ENCODE measurements at places on chromosomes 11 and 22. TPM values are rescaled to one million over a fixed set of nuclear protein-coding genes. Genes with fewer than 3 reads are reported as not detected.

DNA sequence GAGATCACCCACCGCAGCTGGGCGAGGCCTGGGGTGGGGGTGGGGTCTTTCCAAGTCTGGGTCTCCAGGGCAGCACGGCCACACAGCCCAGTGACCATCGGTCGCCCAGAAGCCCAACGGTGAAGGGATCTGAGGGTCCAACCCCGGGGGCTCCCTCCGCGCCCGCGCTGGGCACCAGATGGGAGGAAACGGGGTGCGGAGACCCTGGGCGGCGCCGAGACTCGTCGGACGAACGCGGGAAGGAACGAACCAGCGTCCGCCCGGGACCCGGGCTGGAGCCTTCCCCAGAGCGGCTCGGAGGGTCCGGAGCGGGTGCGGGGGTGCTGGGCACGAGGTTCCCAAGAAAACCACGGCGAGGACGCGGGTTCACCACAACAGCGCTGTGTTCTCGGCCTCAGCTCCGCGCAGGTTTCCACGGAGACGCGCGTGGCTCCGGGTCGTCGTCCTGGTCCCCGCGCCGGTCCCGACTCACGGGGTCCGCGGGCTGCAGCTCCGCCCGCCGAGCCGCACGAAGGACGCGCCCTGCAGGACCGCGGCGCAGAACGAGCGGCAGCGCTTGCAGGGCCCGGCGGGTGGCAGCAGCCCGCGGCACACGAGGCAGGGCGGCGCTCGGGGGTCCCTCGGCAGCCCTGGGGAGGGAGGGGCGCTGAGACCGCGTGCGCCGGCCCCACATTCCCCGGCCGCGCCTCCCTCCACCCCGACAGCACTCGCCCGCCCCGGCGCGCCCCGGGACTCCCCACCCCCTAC, 2.3 kb upstream of the IL17REL start:
- peaks cover 12% of the 10 kb centered on the region for H3K27me3 ChIP-seq
- H3K27ac ChIP-seq: no peak overlapping the region
- H3K4me3 ChIP-seq: no peak overlapping the region
- H3K4me1 ChIP-seq: no peaks in the 10 kb centered on the region
- H3K36me3 ChIP-seq: no peaks in the 10 kb centered on the region
- DNase-seq: peak; percentile 28

The DDI1 gene
- not detected for total RNA-seq

DNA sequence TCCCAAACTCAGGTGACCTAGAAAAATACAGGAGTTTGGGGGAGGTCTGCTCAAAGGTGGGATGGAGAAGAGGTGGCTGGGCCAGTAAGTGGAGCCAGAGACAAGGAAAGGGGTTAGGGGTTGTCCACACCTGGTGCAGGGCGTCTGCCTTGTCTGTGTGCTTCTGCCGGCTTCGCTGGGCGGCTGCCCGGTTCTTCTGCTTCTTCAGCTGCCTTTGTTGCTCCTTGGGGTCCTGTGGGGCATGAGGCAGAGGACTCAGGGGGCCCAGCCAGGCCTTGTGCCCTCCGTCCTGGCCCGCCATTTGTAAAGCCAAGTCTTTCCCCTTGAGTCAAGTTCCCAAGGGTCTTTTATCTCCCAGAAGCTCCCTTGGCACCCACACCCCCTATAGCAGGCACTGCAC, 2.5 kb downstream of the BATF2 start:
- H3K27ac ChIP-seq: no peak overlapping the region
- no peaks in the 10 kb centered on the region for H3K36me3 ChIP-seq
- no peak for DNase-seq

The TIGD3 gene
- total RNA-seq: 1.2 TPM

- H3K4me1 ChIP-seq: no peaks in the 10 kb centered on the region
- no peak overlapping the region for H3K27ac ChIP-seq
- no peaks in the 10 kb centered on the region for H3K36me3 ChIP-seq
- H3K4me3 ChIP-seq: no peak overlapping the region
Observed at GRCh38 chr11:113161711-113162591, 152.4 kb upstream of the TTC12 start.

DNA sequence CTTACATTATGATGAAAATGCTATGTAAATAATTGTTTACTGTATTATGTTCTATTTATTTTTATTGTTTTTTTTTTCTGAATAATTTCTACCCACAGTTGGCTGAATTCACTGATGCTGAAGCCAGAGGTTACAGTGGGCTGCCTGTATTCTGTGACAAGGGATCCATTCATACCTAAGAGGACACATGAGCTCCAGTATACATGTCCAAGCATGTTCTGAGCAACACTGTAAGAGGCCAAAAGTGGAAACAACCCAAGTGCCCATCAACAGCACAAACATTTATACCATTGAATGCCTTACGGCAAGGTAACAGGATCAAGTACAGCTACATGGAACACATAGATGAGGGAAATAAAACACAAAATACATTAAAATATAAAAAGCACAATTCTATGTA, 1.4 kb upstream of the SRSF8 start:
- H3K4me3 ChIP-seq: no peak overlapping the region
- DNase-seq: no peak
- H3K27ac ChIP-seq: no peak overlapping the region
- H3K27me3 ChIP-seq: no peaks in the 10 kb centered on the region
- no peaks in the 10 kb centered on the region for H3K36me3 ChIP-seq

DNA sequence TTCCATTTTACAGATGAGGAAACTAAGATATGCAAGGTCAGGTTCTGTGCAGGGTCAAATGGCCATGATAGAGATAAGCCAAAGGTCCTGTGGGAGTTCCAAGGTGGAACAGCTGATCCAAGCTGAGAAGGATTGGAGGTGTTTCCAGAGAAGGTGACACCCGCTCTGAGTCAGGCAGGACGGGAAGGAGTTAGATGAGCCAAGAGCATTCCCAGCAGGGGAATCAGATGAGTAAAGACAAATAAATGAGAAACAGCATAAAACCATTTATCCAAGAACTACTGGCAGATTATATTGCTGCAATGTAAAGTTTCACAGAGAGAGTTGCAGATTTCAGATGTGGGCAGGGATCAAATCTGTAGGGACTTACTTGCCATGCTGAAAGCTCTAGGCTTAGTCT, 18.9 kb upstream of the HEPHL1 start:
- H3K36me3 ChIP-seq: no peaks in the 10 kb centered on the region
- no peaks in the 10 kb centered on the region for H3K27me3 ChIP-seq
- H3K4me1 ChIP-seq: no peaks in the 10 kb centered on the region
- DNase-seq: no peak
- H3K4me3 ChIP-seq: no peak overlapping the region

DNA sequence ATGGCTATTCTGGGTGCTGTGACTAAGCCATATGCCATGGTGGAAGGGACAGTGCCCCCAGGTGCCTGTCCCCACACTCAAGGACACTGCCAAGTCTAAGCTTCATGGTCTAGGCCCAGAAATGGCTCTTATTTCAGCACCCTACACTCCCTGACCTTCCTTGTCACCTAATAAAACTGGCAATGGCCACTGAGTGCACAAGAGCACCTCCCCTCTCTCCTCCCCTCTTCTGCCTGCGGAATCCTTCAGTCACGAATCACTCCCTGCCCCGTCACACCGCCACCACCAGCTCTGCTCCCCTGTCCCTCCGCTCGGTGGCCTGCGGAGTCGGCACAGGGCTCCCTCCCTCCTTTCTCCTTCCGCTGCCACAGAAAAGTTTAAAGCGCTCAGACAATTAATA, 19.0 kb upstream of the LMO1 start:
- no peak overlapping the region for H3K27ac ChIP-seq
- peak; percentile 59 for DNase-seq
- H3K36me3 ChIP-seq: no peaks in the 10 kb centered on the region
- H3K27me3 ChIP-seq: peaks cover 3% of the 10 kb centered on the region
- H3K4me1 ChIP-seq: no peaks in the 10 kb centered on the region
- H3K4me3 ChIP-seq: no peak overlapping the region

The C22orf31 gene
- not detected for total RNA-seq

GRCh38 chr11:106231591-106231990, 154.1 kb downstream of the AASDHPPT start:
- H3K4me3 ChIP-seq: no peak overlapping the region
- no peak for DNase-seq
- peaks cover 7% of the 10 kb centered on the region for H3K36me3 ChIP-seq
- H3K4me1 ChIP-seq: no peaks in the 10 kb centered on the region

- DNase-seq: no peak
- H3K36me3 ChIP-seq: peaks cover 4% of the 10 kb centered on the region
- no peak overlapping the region for H3K4me3 ChIP-seq
Observed at GRCh38 chr22:30885591-30885990, 83.0 kb downstream of the MORC2 start.

GRCh38 chr11:108694846-108695245, 30.0 kb downstream of the DDX10 start:
- peaks cover 43% of the 10 kb centered on the region for H3K36me3 ChIP-seq
- H3K4me1 ChIP-seq: no peaks in the 10 kb centered on the region
- no peak overlapping the region for H3K27ac ChIP-seq
- no peak for DNase-seq
- no peak overlapping the region for H3K4me3 ChIP-seq

The CHCHD10 gene
- 47.5 TPM for total RNA-seq

DNA sequence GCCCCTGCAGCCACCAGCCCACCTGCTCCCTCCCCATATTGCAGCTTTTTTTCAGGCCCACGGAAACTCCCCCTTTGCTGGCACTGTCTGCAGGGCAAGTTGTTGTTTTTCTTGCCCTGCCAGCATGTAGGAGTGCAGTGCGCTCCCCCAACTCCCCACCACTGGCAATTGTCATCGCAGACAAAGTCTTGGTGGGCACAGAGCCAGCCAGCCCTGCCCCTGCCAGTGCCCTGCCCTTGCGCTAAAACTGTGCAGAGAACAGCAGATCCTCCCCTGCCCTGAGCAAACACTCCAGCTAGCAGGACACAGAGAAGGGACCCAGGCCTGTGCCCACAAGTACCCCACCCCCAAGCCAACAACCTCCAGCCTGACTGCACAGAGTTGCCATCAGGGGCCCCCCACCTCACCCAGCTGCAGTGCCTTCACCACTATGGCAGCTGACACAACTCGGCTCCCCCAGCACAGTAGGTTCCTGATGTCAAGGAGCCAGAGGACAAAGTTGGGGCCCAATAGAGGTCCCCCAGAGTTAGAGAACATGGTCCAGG, 158.1 kb upstream of the ARHGAP42 start:
- no peaks in the 10 kb centered on the region for H3K27me3 ChIP-seq
- H3K27ac ChIP-seq: no peak overlapping the region
- H3K4me1 ChIP-seq: no peaks in the 10 kb centered on the region
- H3K4me3 ChIP-seq: no peak overlapping the region

The MMP12 gene
- not detected for total RNA-seq

GRCh38 chr11:29507376-29507775, 509.5 kb downstream of the KCNA4 start:
- H3K27ac ChIP-seq: no peak overlapping the region
- H3K4me3 ChIP-seq: no peak overlapping the region
- no peaks in the 10 kb centered on the region for H3K27me3 ChIP-seq
- no peaks in the 10 kb centered on the region for H3K4me1 ChIP-seq
- H3K36me3 ChIP-seq: no peaks in the 10 kb centered on the region

The SYCE3 gene
- 0.85 TPM for total RNA-seq

- H3K27me3 ChIP-seq: no peaks in the 10 kb centered on the region
- peaks cover 4% of the 10 kb centered on the region for H3K36me3 ChIP-seq
- no peak overlapping the region for H3K4me3 ChIP-seq
- DNase-seq: no peak
Observed at GRCh38 chr11:62933285-62933684, 12.1 kb upstream of the CHRM1 start.

- no peaks in the 10 kb centered on the region for H3K27me3 ChIP-seq
- H3K27ac ChIP-seq: no peak overlapping the region
- H3K4me3 ChIP-seq: no peak overlapping the region
- peaks cover 12% of the 10 kb centered on the region for H3K36me3 ChIP-seq
Observed at GRCh38 chr22:27986459-27986858, 67.4 kb upstream of the PITPNB start.

- H3K27ac ChIP-seq: no peak overlapping the region
- no peak overlapping the region for H3K4me3 ChIP-seq
- no peaks in the 10 kb centered on the region for H3K36me3 ChIP-seq
- no peak for DNase-seq
Observed at GRCh38 chr11:79397252-79397651, 43.6 kb downstream of the TENM4 start.

The ADM2 gene
- 11.9 TPM for total RNA-seq

The HOATZ gene
- total RNA-seq: not detected

GRCh38 chr11:94926271-94926625, 47.1 kb downstream of the CWC15 start:
- no peak for DNase-seq
- no peaks in the 10 kb centered on the region for H3K27me3 ChIP-seq
- H3K27ac ChIP-seq: no peak overlapping the region
- no peaks in the 10 kb centered on the region for H3K36me3 ChIP-seq
- H3K4me3 ChIP-seq: no peak overlapping the region

GRCh38 chr11:121372028-121372427, 79.5 kb downstream of the SC5D start:
- peak overlapping the region; percentile 82 for H3K27ac ChIP-seq
- H3K4me3 ChIP-seq: no peak overlapping the region

- DNase-seq: peak; percentile 25
- H3K4me1 ChIP-seq: no peaks in the 10 kb centered on the region
- H3K4me3 ChIP-seq: no peak overlapping the region
- no peaks in the 10 kb centered on the region for H3K27me3 ChIP-seq
- H3K27ac ChIP-seq: no peak overlapping the region
- H3K36me3 ChIP-seq: no peaks in the 10 kb centered on the region
Observed at GRCh38 chr11:1779806-1780699, 16.3 kb upstream of the CTSD start.

DNA sequence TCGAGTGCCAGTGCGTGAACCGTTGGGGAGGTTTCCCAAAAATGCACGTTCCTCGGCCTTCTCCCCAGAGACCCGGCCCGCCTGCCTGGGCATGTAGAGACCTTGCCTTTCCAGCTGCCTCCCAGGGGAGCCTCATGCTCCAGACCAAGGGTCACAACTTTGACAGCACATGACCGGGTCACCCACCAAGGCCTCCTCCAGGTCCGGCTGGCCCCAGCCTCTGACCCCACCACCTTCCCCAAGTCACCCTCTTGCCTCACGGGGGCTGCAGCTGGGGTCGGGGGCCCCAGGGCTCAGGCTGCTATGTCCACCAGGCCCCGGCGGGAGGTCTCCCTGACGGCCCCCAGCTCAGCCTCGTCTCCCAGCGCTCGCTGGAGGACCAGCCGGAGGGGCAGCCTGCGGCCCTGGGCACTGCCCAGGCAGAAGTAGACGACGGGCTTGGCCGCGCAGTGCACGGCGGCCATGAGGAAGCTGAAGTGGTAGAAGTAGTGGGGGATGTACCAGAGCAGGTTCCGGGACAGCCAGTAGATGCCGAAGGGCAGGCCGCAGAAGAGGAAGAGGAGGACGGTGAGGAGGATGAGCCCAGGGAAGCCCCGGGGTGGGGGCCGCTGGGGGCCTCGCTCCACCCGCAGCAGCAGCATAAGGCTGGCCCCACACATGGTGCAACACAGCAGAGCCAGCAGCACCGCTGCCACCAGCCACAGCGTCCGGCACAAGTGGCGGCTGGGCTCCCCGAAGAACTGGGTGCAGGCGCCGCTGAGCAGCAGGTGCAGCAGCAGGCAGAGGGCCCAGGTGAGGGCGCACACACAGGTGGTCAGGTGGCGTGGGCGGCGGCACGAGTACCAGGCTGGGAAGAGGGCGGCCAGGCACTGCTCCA, 4.4 kb downstream of the MRGPRE start:
- H3K4me1 ChIP-seq: no peaks in the 10 kb centered on the region
- H3K36me3 ChIP-seq: no peaks in the 10 kb centered on the region
- no peak overlapping the region for H3K4me3 ChIP-seq

Measured in H9 (cell line).